ENCODE measurements at places on chromosomes 7 and 10.

GRCh38 chr10:29479081-29479925 lies 155.5 kb downstream of the SVIL start:
- H3K36me3 ChIP-seq = peaks cover 28% of the 10 kb centered on the region
- no peak overlapping the region for H3K27ac ChIP-seq
- peak; percentile 10 for DNase-seq

- H3K36me3 ChIP-seq = no peaks in the 10 kb centered on the region
- DNase-seq = no peak
- H3K4me1 ChIP-seq = no peaks in the 10 kb centered on the region
These were observed 830.2 kb upstream of the LRRTM3 start for GRCh38 chr10:66095610-66096009.

DNA sequence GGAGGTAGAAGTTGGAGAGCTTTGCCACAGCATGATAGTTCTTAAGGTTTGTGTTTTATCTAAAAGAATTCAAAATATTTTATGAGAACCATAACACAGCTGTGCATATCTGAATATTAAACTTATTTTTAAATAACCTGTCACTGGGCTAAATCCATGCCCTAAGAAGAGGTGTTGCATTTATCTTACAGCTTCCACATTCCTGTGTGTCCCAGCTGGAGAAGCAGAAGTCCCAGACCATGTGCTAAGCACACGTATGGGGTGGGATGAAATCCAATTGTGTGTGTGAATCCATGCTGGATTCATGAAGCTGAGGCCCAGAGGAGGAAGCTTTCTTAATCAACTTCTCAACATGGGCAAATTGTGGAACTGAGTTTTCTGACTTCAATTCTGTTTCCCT lies 121.5 kb downstream of the PKD1L1 start:
- H3K36me3 ChIP-seq = no peaks in the 10 kb centered on the region
- no peak overlapping the region for H3K27ac ChIP-seq
- peaks cover 9% of the 10 kb centered on the region for H3K27me3 ChIP-seq

- no peaks in the 10 kb centered on the region for H3K27me3 ChIP-seq
- no peak for DNase-seq
- H3K27ac ChIP-seq = no peak overlapping the region
- H3K4me3 ChIP-seq = no peak overlapping the region
- peaks cover 9% of the 10 kb centered on the region for H3K4me1 ChIP-seq
These were observed 57.3 kb upstream of the OSBPL3 start for GRCh38 chr7:25037325-25037724.

DNA sequence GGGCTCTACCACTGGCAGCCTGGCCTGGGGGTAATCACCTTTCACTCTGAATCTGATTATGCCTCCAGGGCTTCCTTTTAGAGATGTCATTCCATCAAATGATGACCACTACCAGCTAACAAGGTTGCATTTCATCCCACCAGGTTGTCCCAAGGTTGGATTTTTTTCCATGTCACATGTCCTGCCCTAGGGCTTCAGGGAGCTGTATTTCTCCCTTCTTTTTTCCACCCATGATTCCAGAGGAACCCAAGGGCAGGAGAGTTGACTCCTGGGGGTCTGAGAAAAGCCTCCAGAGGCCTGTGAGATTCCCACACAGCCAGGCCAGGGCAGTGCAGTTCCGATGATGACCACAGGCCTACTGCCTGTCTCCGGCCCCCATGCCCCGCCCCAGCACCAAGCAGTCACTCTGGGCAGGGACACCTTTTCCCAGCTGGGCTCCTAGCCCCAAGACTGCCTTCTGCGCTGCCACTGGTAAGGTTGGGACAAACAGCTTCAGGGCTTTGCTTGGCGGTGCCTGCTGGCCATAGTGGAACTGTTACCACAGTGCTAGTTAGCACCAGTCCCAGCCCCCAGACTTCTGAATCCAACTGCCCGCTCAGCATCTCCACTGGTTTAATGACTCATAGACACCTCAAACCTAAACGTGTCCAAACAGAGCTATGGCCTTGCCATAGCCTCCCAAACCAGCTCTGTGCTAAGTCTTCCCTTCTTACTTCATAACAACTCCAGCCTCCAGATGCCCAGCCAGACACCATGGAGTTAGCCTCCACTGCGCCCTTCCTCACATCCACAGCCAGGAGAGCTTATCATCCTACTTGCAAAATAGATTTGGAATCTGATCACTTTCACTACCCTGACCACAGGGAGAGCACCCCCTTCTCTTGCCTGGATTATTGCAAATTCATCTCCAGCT lies 133.7 kb downstream of the ARHGAP22 start:
- no peak overlapping the region for H3K4me3 ChIP-seq
- H3K27me3 ChIP-seq = no peaks in the 10 kb centered on the region
- peaks cover 14% of the 10 kb centered on the region for H3K4me1 ChIP-seq

DNA sequence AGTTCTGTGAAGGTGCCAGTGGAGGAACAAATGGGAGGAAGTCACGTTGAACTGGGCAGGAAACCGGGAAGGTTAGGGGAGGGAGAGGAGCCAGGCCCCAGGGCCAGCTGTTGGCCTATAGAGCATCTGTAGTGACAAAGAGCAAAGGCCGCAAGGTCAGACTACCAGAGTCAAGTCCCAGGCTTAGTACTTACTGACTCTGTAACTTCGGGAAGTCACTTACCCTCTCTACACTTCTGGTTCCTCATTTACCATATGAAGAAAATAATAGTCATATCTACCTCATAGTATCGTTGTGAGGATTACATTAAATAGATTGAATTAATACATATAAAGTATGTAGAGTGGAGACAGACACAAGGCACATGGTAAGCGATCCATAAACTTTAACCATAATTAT lies 101.8 kb upstream of the FZD1 start:
- no peak for DNase-seq
- H3K4me1 ChIP-seq = peaks cover 9% of the 10 kb centered on the region
- no peak overlapping the region for H3K27ac ChIP-seq
- no peaks in the 10 kb centered on the region for H3K36me3 ChIP-seq
- H3K27me3 ChIP-seq = no peaks in the 10 kb centered on the region

DNA sequence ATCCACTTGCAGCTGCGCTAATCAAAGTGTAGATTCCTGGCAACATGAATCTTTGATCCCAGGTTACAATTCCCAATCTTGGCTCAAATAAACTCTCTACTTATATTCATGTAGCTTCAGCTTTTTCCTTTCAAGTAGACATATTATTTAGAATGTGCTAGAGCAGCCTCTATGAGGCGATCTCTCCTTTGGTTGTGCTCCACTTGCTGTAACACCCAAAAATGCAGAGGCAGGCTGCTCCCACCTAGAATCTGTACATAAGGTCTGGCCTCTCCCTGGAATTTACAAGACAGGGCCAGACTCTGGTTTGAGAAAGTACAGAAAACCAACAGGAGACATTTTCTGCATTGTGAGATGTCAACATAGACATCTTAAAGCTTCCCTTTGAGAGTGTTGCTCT lies 23.1 kb downstream of the ZNF107 start:
- no peaks in the 10 kb centered on the region for H3K4me1 ChIP-seq
- H3K27ac ChIP-seq = no peak overlapping the region
- no peak for DNase-seq
- no peak overlapping the region for H3K4me3 ChIP-seq
- no peaks in the 10 kb centered on the region for H3K27me3 ChIP-seq
- peaks cover 31% of the 10 kb centered on the region for H3K36me3 ChIP-seq

- no peak overlapping the region for H3K27ac ChIP-seq
- no peak overlapping the region for H3K4me3 ChIP-seq
- no peaks in the 10 kb centered on the region for H3K4me1 ChIP-seq
- no peaks in the 10 kb centered on the region for H3K27me3 ChIP-seq
- H3K36me3 ChIP-seq = no peaks in the 10 kb centered on the region
- no peak for DNase-seq
These were observed 19.5 kb upstream of the ITPRID1 start for GRCh38 chr7:31494421-31494820.

DNA sequence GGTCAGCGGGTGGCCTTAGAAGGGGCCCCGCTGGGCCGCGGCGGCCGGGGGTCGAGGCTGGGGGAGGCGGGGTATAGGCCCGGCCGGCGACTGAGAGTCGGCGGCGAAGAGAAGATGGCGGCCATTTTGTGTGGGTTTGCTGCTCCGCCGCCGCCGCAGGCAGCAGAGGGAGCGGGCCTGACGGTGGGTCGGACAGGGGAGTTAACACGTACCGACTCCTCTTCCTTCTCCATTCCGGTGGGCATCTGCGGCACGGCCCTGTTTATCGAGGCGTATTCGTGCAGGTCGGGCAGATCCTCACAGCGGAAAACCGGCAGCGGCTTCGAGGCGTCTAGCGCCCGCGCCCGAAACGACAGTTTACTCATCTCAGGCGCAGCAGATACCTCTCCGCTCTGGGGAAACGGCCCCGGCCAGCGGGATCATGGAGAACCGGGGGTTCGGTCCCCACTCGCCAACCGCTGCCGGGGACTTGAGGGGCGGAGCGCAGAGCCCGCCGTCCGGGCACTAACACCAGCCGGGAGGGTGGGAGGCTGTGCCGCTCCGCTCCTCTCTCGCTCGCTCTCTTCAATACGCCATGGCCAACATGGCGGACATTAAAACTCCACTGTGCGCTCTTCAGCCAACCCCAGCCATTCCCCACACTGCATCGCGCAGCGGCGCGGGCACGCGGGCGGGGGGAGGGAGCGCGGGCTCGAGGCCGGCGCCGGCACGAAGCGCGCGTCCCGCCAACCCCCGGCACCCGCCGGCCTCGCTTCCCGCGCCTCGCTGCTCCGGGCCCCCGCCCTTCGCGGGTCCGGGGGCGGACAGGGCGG lies at the start of gene EPC1:
Gene EPC1, minus strand, starts transcription at position 608 of the 812 bp plus-strand sequence. Its CDS starts 243 bp downstream, at position 365.
- no peaks in the 10 kb centered on the region for H3K4me1 ChIP-seq
- no peaks in the 10 kb centered on the region for H3K27me3 ChIP-seq
- H3K27ac ChIP-seq = peak within 1 kb of the TSS; percentile 99
- no peaks in the 10 kb centered on the region for H3K36me3 ChIP-seq
- peak; percentile 86 for DNase-seq

- H3K4me1 ChIP-seq = no peaks in the 10 kb centered on the region
- H3K27ac ChIP-seq = no peak overlapping the region
- H3K27me3 ChIP-seq = no peaks in the 10 kb centered on the region
- no peak for DNase-seq
These were observed 563.4 kb downstream of the KCNMA1 start for GRCh38 chr10:77074104-77074624.

DNA sequence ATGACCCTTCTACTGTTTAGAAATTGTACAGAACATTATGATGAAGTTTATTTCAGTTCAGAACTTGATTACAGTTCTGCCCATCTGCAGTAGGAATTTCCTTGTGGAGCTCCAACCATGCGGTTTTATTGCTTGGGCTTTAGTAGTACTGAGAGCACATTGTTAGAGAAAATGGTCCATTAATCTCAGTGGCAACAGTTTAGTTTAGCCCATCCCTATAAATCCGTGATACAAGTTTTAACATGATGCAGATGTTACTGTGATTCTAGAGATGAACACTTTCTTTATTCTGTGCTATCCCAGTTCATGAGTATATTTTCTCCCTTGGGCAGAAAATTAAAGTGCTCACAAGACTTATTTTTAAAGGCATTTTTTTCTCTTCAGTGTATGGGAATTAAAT lies 84.8 kb upstream of the FZD8 start:
- H3K27me3 ChIP-seq = peaks cover 26% of the 10 kb centered on the region
- no peak for DNase-seq
- no peak overlapping the region for H3K27ac ChIP-seq
- no peaks in the 10 kb centered on the region for H3K36me3 ChIP-seq

GRCh38 chr10:93199191-93199751 lies 125.6 kb downstream of the CYP26A1 start:
- DNase-seq = peak; percentile 39
- peak overlapping the region; percentile 5 for H3K4me3 ChIP-seq
- no peaks in the 10 kb centered on the region for H3K36me3 ChIP-seq
- H3K4me1 ChIP-seq = peaks cover 2% of the 10 kb centered on the region

DNA sequence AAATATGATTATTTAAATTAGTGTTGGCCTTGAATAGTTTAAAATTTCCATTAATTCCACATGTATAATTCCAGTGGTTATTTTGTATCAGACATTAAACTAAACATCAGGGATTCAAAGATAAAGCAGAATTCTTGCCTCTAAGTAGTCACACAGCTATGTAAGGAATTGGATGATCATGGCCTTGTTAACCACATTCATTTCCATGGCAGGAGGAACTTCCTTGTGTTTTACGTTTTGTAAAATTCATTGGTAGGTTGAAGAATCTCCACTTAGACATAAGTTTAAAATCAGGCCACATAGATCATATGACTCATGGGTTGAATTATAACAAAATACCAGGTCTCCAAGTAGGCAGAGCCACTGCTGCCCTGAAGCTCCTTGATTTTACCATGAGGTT lies 289.7 kb downstream of the PLXDC2 start:
- no peaks in the 10 kb centered on the region for H3K36me3 ChIP-seq
- H3K27ac ChIP-seq = peak overlapping the region; percentile 97
- no peak overlapping the region for H3K4me3 ChIP-seq
- H3K27me3 ChIP-seq = no peaks in the 10 kb centered on the region
- peak; percentile 80 for DNase-seq

GRCh38 chr10:24370877-24371276 lies 161.9 kb downstream of the KIAA1217 start:
- peaks cover 12% of the 10 kb centered on the region for H3K27me3 ChIP-seq
- no peaks in the 10 kb centered on the region for H3K4me1 ChIP-seq
- no peak for DNase-seq
- no peak overlapping the region for H3K27ac ChIP-seq
- H3K36me3 ChIP-seq = no peaks in the 10 kb centered on the region

GRCh38 chr7:43475983-43476382 lies 106.9 kb upstream of the STK17A start:
- no peaks in the 10 kb centered on the region for H3K36me3 ChIP-seq
- H3K27me3 ChIP-seq = peaks cover 5% of the 10 kb centered on the region
- H3K4me1 ChIP-seq = no peaks in the 10 kb centered on the region
- DNase-seq = no peak
- no peak overlapping the region for H3K27ac ChIP-seq

GRCh38 chr7:139842401-139843210 lies 13.5 kb downstream of the TBXAS1 start:
- peaks cover 5% of the 10 kb centered on the region for H3K4me1 ChIP-seq
- no peak overlapping the region for H3K27ac ChIP-seq
- H3K4me3 ChIP-seq = no peak overlapping the region
- H3K27me3 ChIP-seq = no peaks in the 10 kb centered on the region
- peak; percentile 62 for DNase-seq

GRCh38 chr7:46033592-46033991 lies 112.5 kb upstream of the IGFBP3 start:
- H3K27me3 ChIP-seq = no peaks in the 10 kb centered on the region
- no peaks in the 10 kb centered on the region for H3K36me3 ChIP-seq
- H3K4me1 ChIP-seq = peaks cover 12% of the 10 kb centered on the region
- H3K27ac ChIP-seq = no peak overlapping the region
